CD14-positive monocyte (primary cell): ENCODE measurements at places on chromosomes 2 and 18.

- DNase-seq = no peak
Measured at GRCh38 chr2:239307221-239307569, 93.6 kb downstream of the HDAC4 start.

- no peak for DNase-seq
Measured at GRCh38 chr2:123737371-123737770, 287.7 kb upstream of the CNTNAP5 start.

DNA sequence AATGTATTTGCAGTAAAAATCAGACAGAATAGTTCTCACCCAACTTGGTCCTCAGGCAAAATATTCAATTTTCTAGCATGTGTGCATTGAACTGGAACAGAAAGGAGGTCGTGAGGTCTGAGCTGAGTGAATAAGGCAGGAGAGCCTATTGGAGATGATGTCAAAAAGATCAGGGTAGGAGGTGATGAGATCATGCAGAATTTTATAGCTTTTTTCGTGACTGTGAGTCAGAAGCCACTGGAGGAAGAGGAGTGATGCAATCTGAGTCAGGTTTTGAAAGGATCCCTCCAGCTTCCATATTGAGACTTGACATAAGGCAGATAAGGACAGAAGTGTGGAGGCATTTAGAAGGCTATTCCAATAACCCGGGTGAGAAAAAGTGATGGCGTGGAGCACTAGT is 299.5 kb upstream of the SOX11 start:
- DNase-seq = no peak

DNA sequence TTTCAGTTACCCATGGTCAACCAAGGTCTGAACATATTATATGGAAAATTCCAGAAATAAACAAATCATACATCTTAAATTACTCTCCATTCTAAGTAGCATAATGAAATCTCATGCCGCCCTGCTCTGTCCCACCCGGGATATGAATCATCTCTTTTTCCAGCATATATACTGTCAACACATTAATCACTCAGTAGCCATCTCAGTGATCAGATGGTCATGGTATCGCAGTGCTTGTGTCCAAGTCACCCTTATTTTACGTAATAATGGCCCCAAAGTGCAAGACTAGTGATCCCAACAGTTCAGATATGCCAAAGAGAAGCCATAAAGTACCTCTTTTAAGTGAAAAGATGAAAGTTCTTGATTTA is 43.8 kb downstream of the OSBPL6 start:
- DNase-seq = no peak

DNA sequence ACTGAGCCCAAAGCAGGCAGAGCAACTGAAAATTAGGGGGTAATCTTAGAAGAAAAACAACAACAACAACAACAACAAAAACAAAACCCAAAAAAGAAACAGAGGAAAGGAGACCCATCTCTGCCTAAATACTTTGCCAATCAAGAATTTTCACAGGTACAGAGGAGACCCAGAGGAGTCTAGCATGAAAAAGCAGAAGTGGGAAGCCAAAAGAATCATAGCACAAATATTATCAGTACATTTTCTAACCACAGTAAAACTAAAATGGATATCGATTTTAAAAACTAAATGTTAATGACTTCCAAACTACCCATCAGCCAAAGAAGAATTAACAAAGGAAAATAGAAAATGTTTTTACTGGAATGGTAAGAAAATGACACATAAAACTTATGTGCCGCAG is 148.1 kb downstream of the BAZ2B start:
- no peak for DNase-seq

DNA sequence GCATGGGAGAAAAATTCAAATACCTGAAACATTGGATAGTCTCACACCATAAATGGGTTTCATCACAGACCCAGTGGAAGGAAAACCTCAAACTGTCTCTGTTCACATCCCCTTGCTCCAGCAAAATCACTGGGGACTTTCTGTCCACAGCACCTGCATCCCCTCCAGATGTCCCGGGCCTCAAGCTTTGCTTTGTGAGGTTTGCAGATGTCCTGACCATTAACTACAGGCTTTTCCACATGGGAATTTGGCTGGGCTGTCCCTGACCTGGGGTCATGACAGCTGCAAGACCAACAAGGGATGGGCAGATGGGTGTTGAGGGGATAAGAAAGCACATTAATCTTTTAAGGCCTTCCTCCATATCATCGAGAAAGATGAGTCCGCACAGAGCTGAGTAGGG is 427.9 kb downstream of the TXNL1 start:
- no peak for DNase-seq
